ENCODE measurements at places on chromosomes 6 and 20. TPM values are rescaled to one million over a fixed set of nuclear protein-coding genes. Genes with fewer than 3 reads are reported as not detected.

The PGBD1 gene
- total RNA-seq, result 1.4 TPM

The METTL24 gene
- 0.29 TPM for total RNA-seq

The SLC26A8 gene
- total RNA-seq, result not detected

The AKAP12 gene
- 0.96 TPM for total RNA-seq

The BTBD3 gene
- total RNA-seq, result 0.70 TPM

The TMEM217 gene
- total RNA-seq, result not detected

The WFDC13 gene
- total RNA-seq, result not detected

The PDE7B gene
- 0.49 TPM for total RNA-seq

The PRRT1 gene
- total RNA-seq, result 1.5 TPM

The DYNLT2 gene
- total RNA-seq, result 4.6 TPM

The DEF6 gene
- 231 TPM for total RNA-seq

The SIRPG gene
- 32.4 TPM for total RNA-seq

The PET117 gene
- 15.0 TPM for total RNA-seq

The BPIFB4 gene
- not detected for total RNA-seq

The ZNF292 gene
- 74.8 TPM for total RNA-seq

The BMP7 gene
- not detected for total RNA-seq

The C4B gene
- 5.0 TPM for total RNA-seq

The IL17A gene
- total RNA-seq, result not detected

The TMEM74B gene
- total RNA-seq, result not detected

The PRICKLE4 gene
- total RNA-seq, result not detected

The CLDN20 gene
- total RNA-seq, result not detected

The SLC52A3 gene
- not detected for total RNA-seq

The LY6G6F gene
- not detected for total RNA-seq

The WFDC5 gene
- not detected for total RNA-seq

The ANGPT4 gene
- not detected for total RNA-seq

The LRFN2 gene
- not detected for total RNA-seq
